ENCODE measurements at places on chromosomes 6 and 20.
A peak's percentile ranks its signal among the peaks of the same experiment; 100 is the strongest.

GRCh38 chr20:31603822-31604566 lies 1.1 kb upstream of the ID1 start:
- peak; percentile 84 for DNase-seq

GRCh38 chr20:9306521-9306920 lies 207.9 kb upstream of the LAMP5 start:
- no peak for DNase-seq

- DNase-seq, result no peak
Measured at GRCh38 chr20:52817511-52817910, 154.6 kb upstream of the TSHZ2 start.

DNA sequence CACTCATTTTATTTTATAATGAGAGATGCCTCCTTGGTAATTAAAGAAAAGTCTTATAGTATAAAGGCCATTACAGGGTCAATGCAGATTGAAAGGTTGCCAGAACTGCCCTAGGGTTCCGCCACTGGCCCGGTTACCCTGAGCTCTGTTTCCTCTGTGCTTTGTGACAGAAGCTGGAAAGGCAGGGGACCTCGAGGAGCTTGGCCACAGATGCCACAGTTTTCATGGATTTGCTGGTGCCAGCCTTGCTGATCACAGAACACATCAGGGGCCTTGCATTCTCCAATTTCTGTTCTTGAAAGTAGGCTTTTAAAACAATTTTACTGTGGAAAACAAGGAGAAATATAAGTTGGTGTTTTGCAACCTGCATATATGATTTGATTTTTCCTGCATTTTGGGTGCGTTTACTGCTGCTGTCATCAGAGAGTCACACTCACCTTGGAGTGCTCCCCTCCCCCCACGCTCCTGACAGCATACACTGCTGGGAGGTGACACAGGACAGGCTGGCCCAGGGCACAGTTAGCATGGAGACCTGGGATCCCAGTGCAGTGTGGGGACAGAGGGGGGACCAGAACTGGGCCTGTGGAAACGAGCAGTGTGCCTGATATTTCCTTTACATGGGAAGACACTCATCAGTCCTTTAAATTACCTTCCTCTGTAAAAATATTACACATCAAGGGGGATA lies 142.8 kb downstream of the CFAP61 start:
- DNase-seq, result no peak

DNA sequence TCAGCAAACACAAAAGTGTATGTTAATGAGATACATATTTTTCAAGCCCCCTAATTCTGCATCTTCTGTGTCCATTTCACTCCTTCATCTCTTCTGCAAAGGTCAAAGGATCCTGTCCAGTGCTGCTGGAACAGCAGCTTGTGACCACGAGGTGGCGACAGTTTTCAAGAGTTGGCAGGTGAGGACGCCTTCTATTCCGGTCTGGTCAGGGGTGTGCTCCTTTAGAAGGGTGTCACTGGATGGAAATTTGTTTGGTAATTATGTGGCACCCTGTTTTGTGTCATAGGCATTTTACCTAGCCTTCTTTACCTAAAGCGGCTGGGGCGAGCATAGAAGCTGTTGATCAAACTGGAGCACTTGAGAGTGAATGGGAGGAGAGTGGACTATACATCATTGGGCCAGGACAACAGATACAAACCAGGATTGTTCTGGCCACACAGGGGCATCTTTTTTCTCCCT lies 32.9 kb upstream of the ERVFRD-1 start:
- DNase-seq, result peak; percentile 83

- DNase-seq, result no peak
Measured at GRCh38 chr20:14193443-14193842, 144.0 kb downstream of the FLRT3 start.

GRCh38 chr20:50982363-50982762 lies 23.7 kb downstream of the MOCS3 start:
- no peak for DNase-seq

- DNase-seq, result no peak
Measured at GRCh38 chr6:150686566-150686965, 86.9 kb downstream of the PLEKHG1 start.

- DNase-seq, result no peak
Measured at GRCh38 chr20:34850969-34851368, 21.7 kb downstream of the GGT7 start.

- DNase-seq, result peak; percentile 55
Measured at GRCh38 chr6:25232479-25232878, 46.7 kb upstream of the CARMIL1 start.

- DNase-seq, result peak; percentile 95
Measured at GRCh38 chr20:51456511-51457509, 85.7 kb downstream of the NFATC2 start.

- DNase-seq, result no peak
Measured at GRCh38 chr20:32513031-32513866, 71.9 kb downstream of the NOL4L start.

DNA sequence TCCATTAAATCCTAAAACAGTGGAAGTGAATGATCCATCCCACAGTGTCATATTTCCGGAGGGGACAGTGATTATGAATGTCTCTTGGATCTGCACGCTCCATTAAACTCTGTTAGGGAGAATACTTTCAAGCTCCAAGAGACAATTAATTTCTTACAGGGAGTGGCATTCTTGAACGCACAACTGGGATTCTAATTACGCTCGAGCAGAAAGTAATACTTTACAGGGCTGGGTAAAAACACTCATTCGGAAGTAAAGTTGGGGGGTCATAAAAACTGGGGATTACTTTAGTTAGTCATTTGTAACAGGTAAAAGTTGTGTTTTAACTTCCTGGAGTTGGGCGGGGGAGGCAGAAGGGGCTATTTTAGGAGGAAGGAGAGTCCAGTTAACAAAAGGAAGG lies 151.8 kb downstream of the ZFP64 start:
- no peak for DNase-seq

GRCh38 chr6:55290736-55291135 lies 36.5 kb upstream of the GFRAL start:
- no peak for DNase-seq

DNA sequence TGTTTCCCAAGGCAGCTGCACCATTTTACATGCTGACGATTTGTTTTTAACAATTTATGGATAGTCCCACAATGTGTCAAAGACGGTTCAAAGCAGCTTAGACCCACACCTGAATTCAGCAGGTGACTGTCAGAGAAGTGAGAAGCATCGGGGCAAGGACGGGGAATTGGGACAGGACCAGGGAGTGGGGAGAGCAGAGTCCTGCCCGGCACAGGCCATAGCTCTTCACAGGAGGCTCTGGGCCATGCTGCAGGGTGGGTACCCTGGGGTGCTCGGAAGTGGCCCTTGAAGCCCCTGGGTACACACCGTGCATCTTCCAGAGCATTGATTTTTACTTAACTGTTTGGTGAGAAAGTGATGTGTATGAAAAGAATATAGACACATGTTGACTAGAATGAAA lies 33.2 kb upstream of the PHACTR3 start:
- no peak for DNase-seq

GRCh38 chr6:159125951-159126352 lies 43.2 kb upstream of the FNDC1 start:
- peak; percentile 78 for DNase-seq

DNA sequence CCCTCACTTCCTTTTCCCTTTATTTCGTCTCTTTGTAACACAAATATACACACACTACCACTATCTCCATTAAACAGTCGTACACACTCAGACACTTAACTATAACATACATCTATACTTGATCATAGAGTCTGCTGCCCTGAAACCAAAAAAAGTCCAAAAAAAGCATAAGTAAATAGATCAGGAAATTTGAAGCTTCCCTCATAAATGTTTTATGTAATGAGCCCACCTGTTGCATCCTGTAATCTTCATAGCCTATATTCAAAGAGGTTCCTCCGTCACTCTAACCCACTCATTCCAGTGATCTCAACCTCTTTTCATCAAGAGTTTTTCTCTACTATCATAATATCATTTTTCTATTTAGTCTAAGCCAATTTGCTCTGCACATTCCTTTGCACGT lies 6.9 kb upstream of the OR12D2 start:
- no peak for DNase-seq

DNA sequence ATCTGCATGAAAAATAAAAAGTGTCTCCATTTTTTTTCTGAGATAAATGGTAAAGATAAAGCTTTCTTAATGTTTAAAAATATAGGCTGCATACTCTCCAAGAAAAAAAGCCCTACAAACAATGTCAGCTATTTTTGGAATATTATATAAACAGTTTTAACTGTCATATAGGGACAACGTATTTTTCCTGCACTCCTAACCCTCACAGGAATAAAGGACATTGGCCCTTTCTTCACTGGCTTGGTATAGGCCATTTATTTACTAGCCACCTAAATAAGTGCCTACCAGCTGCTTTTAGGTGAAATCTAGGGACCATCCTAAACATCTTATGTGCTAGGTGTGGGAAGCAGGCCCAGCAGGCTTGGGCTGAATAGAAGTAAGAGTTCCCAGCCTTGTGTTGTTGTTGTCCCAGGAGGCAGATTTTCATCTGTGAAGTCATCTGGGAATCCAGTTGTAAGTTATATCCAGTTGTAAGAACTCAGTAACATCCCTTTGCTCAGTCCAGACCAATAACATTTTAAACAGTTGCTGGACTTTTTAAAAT lies 21.3 kb downstream of the FOXO3 start:
- no peak for DNase-seq

DNA sequence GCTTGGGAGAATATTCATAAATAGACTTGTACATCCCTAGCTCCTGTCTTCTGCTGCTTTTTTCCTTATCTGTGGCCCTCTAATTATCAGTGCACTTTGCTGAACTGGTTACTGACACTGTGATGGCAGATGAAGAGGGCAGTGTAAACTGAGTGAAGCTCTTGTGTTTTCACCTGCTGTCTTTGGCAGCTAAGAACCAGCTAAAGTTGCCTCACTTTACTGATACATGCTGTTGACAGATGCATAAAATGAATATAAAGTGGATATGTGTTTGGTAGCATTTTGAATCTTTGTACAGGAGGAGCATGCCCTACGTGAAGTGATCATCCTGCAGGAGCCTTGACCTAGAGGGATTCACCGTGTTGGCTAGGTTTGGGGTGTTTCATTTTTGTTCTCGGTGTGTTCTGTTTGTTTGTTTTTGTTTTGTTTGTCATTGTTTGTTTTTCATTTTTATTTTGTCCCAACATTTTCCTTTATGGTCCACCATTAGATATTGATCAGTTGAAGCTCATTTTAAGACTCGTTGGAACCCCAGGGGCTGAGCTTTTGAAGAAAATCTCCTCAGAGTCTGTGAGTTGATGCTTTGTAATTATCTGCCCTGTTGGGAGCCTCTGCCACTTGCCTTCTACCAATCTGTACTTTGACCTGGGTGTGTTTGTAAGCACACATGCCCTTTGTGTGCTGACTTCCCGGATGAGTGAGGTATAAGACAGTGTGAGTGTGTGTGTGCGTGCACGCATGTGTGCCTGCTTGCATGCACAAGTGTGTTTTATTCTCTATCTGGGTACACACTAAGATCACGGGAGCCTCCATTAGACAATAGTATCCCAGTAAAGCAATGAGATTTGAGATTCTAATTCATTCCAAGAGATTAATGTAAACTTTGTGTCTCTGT lies 34.6 kb upstream of the MAPK13 start:
- no peak for DNase-seq

GRCh38 chr6:86789779-86790411 lies 147.4 kb upstream of the HTR1E start:
- no peak for DNase-seq

DNA sequence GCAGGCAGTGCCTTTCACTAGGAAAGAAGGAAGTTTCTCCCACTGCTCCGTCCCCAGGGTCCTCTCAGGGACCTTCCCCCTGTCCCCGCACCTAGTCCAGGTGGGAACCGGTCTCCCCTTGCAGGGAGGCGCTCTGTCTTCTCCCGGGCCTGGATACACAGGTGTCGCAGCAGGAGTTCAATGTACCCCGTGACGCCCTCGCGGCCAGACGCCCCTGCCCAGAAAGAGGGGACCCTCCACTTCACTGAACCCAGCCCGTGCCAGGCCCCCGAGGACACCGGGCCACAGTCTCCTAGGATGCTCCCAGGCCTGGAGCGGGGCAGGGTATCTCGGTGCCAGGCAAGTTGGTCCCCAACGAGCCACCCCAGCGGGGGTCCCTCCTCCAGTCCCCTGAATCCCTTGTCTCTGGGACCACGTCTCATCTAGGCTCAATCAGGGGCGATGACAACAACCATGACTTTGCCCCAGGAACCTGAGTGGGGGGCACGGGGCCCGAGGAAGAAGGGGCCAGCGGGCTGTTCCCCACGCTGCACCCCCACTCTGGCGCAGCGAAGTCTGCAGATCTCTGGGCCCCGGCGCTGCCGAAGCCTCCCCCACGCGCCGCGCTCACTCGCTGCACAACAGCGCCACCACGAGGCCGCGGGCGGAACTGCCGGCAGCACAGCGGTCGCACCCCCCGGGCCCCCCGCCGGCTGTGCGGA lies 103.0 kb downstream of the EDN3 start:
- peak; percentile 94 for DNase-seq

DNA sequence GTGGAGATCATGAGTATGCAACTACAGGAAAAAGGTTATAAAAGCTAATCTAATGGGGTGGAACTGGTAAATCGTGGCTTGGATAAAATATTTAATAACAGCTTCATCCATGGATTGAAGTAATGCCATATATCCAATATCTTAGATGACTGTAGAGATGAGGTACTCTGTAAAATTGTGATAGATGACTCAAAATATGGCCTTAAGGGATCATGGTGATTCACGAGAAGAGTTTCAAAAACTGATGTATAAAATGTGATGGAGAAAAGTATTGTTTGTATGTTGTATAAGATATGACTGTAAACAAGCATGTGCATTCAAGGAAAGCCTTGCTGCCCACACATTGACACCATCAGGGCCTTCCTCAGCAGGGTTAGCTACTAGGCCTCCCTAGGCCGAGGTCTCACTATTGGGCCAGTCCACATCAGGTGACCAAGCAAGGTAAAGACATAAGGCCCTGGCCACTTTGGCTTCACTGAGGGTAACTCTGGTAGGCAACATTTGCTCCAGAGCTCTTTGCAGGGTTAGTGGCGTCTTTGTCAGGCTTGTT lies 17.7 kb upstream of the CCN6 start:
- no peak for DNase-seq

- no peak for DNase-seq
Measured at GRCh38 chr6:77624515-77624914, 28.3 kb upstream of the MEI4 start.

DNA sequence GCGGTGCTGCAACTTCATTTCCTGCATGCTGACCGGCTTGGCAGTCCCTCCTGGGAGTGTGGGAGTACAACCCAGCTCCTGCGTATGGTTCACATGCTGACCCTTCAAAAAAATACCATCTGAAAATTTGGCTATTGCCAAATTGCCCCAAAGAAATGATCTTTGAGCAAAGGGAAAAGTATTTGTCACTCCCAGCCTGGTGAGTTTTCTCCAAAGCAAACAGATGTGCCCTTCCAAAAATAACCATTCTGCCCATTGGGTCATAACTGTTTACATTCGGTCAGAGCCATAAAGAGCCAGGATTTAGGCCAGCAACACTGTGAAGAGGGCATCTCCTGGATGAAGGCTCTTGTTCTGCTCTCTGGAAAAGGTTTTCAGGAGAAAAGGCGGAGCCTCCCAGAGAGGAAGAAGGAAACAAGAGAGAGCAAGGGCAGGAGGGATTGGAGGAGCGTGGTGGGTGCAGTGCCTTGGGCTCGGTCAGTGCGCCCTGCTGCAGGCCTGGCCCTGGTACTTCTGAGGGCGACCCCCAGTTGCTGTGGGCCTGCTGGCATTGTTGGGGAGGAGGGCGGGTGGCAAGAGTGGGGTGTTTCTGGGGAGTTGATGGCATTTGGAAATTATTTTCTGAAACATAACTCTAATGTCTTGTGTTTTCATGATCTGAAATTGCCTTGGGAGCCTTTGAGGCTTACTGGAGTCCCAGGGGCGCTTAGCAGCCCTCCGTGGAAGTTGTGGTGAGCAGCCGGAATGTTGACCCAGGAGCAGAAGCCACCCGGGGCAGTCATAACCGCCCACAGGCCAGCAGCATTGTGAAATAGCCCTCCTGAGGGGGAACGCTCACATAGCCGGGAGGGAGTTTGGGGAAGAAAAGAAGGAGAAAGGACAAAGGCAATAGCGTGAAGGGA lies 248.4 kb downstream of the MYLK4 start:
- no peak for DNase-seq

Measured in posterior cingulate gyrus (tissue), 11 donors.